ENCODE measurements at places on chromosomes 3 and 15.

DNA sequence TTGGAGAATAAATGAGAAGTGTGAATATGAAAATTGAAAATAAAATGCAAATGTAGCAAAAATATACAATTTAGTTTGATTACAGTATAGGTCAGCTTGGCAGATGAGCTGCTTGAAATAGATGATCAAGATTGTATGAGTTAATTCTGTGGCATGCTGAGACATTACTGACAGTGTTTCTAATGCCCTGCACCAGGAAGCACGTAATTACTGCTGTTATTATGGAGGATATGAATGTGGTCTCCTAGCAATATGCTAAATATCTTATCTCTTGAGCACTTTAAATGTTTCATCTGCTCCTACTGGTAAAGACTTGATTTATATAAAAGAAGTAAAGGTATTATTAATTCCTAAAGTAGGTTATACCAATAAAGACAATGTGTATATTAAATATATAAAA lies 1015.5 kb downstream of the PLOD2 start:
- no peak for DNase-seq

- DNase-seq = no peak
Observed at GRCh38 chr3:42175386-42176240, 84.5 kb downstream of the TRAK1 start.

DNA sequence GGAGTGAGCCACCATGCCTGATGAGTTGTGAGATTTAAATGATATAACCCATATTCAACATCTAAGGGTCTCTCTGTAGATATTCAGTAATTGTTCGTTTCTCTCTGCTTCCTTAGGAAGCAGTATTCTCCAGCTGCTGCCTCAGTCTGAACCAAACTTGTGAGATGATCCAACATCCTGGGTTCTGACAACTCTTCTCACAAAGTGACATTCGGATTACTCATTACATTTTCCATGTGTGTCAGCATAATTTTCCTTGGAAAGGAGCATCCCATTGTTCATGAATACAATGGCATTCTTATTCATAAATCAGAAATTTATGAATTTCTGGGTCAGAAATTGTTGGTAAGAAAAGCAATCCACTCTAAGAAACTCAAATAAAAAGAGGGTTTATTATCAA lies 15.0 kb upstream of the SEC22A start:
- no peak for DNase-seq

- DNase-seq = no peak
Observed at GRCh38 chr3:189981668-189982067, 139.0 kb downstream of the P3H2 start.

- no peak for DNase-seq
Observed at GRCh38 chr3:157351981-157352380, 84.7 kb upstream of the PTX3 start.

GRCh38 chr3:116233711-116234357 lies 211.5 kb downstream of the LSAMP start:
- no peak for DNase-seq

GRCh38 chr3:5264093-5264600 lies 76.6 kb downstream of the EDEM1 start:
- DNase-seq = no peak

DNA sequence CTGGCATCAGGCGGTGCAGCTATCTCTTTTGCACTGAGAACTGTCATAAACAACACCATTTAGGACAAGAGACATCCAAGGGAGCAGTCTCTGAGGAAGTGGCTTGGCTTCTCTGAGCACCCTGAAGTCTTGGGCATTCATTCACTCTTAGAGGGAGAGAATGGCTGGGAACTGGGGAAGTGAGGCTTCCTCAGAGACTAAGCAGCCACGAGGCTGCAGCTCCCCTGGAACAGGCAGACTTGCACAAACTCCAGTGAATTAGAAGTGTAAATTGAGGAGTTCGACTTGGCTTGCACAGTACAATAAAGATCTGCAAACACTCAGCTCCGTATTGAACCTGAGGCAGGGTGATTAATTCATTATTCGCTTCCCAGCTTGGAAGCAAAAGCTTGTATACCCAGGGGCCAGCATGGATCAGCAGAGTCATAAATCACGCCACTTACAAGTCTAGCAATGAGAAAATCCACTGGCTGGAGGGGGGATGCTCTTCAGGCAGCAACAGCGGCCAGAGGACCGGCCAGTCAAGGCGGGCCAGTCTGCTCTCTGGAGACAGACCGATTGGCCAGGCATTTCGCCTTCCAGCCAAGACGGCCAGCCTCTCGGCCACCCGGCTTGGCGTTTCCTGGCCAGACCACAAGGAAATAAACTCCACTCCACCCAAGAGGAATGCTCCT lies 118.8 kb upstream of the ADPGK start:
- DNase-seq = no peak

DNA sequence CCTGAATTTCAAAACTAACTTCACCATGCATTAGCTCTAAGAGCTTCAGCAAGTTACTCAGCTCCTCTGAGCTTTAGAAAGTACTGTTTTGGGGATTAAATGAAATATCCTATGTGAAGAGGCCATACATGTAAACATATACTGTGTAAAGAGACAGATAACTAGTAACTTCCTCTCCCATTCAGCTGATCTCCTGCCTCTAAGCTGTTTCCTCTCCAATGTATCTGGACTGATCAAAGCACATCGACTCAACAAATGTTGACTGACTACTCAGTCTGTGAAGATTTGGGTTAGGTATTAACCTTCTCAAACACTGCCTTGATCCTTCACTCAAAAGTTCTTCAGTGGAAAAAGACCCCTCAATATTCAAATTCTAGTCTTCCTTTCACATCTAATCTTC lies 82.0 kb downstream of the BOC start:
- DNase-seq = no peak

DNA sequence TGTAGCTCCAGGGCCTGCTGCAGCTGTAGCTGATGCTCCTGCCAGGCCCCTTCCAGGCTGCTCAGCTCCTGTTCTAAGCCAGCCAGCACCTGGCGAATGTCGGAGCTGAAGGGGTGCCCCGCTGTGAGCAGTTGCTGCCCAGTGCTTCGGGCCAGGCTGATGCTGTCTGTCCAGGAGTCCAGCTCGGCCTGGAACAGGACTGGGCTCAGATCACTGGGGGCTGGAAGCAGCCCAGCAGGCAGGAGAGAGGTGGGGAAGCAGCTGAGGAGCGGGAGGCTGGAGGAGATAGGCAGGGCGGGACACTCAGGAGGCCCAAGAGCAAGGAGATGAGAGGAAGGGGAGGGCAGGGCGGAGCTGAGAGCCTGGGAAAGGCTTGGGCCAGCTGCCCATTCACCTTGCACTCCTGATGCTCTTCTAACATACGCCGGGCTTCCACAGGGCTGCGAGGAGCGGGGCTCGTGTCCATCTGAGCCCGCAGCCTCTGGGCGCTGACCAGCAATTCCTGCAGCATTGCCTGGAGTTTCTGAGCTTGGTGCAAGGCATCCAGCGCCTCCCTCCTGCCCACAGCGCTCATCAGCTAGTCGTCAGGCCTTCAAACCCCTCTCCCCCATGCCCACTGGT lies 23.2 kb downstream of the PLA2G4B start:
- DNase-seq = no peak

GRCh38 chr15:60721707-60722106 lies 242.8 kb upstream of the ICE2 start:
- DNase-seq = no peak

GRCh38 chr15:53869806-53870073 lies 108.5 kb upstream of the UNC13C start:
- DNase-seq = no peak

GRCh38 chr3:159948429-159949144 lies 40.0 kb upstream of the IL12A start:
- DNase-seq = no peak

DNA sequence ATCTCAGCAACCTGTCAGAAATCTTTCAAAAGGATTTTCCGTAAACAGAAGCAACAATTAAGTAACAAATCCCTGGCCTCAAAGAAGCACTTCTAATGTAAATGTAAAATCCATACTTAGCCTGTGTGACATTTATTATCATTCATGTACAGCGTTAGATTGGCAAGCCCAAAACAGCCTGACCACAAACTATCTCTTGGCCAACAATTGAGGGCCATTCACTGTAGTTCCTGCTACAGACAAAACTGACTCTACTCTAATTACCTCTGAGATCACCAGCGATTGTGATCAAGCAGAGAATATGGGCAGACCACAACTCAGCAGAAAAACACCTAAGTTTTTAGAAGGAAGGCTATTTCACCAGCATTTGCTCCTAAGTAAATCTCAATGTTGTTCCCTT lies 9.2 kb downstream of the SHQ1 start:
- DNase-seq = no peak

DNA sequence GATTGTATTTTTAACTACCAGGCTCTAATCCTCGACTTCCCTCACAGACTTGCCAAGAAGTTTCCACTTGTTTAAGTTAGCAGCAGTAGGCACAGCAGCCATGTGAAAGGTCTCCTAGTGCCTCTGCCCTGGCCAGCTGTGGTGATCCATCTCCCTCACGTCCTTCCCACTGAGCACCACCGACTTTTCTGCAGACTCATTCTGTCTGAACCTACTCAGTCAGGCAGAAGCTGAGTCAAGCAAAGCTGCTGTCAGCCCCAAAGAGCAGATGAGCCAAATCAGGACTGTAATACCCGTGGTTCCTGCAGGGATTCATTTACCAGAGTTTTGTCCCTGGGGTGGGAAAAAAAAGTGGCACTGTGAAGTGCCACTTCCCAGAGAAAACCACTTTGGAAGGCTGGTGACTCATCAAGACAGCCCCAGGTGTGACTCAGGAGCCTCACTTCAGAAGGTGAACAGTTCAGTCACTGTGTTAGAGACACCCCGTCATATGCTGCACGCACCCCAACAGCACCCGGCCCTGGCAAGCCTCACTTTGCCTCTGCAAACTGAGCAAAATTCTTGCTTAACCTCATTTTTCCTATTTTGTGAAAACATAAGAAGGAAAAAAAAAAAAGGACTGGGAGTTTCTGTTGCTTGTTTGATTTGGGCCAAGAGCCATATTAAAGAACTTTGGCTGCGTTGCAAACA lies 76.0 kb downstream of the WWTR1 start:
- no peak for DNase-seq

GRCh38 chr3:149848688-149849087 lies 35.7 kb downstream of the RNF13 start:
- DNase-seq = no peak

- DNase-seq = no peak
Observed at GRCh38 chr3:99172736-99173657, 271.5 kb upstream of the DCBLD2 start.

- no peak for DNase-seq
Observed at GRCh38 chr3:43022121-43022520, 43.0 kb downstream of the GASK1A start.

- DNase-seq = peak; percentile 69
Observed at GRCh38 chr15:43826508-43827341, at the start of gene WDR76. TSS of gene WDR76 (plus strand) at chr15:43827002. CDS start at chr15:43827033, 31 bp downstream.

DNA sequence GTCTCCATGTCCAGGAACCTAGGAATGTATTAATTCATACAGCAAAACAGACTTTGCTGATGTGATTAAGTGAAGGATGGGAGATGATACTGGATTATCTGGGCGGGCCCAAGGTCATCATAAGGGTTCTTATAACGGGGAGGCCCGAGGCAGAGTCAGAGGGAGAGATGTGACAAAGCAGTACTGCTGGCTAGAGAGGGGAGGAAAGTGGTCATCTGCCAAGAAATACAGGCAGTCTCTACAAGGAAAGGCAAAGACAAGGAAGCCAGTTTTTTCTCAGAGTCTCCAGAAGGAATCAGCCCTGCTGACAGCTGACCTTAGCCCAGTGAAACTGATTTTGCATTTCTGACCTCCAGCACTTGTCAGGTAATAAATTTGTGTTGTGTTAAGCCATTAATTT lies 66.2 kb upstream of the CORO2B start:
- DNase-seq = no peak

DNA sequence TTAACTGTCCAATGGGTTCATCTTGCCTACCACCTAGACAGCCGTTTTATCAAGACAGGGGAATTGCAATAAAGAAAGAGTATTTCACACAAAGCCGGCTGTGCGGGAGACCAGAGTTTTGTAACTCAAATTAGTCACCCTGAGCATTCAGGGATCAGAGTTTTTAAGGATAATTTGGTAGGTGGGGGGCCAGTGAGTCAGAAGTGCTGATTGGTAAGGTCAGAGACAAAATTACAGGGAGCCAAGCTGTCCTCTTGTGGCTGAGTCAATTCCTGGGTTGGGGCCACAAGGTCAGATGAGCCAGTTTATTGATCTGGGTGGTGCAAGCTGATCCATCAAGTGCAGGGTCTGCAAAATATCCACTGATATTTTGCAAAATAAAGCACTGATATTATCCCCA lies 29.9 kb upstream of the GPD1L start:
- no peak for DNase-seq

- no peak for DNase-seq
Observed at GRCh38 chr3:44962621-44963393, 13.2 kb downstream of the ZDHHC3 start.

DNA sequence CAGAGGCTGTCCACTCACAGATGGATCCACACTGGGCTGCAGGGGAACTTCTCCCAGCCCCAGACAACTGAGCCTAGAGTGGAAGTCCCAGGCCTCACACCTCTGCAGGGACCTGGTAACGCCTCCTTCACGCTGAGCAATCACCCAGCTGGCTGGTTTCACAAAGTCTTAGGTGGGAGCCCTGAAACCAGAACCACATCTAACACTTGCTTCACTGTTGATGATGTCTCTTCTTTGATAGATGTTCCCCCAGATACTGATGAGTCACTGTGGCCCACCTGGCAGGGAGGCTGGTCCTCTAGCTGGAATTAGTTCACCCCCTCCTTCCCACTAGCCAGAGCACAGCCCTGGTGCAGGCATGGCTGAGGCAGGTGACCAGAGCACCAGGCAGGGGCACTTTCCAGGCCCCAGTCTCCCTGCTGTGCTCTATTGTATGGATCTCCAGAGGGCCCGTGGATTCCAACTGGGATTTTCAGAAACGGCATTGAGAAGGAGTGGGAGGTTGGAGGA lies 33.5 kb downstream of the MYL3 start:
- DNase-seq = no peak

DNA sequence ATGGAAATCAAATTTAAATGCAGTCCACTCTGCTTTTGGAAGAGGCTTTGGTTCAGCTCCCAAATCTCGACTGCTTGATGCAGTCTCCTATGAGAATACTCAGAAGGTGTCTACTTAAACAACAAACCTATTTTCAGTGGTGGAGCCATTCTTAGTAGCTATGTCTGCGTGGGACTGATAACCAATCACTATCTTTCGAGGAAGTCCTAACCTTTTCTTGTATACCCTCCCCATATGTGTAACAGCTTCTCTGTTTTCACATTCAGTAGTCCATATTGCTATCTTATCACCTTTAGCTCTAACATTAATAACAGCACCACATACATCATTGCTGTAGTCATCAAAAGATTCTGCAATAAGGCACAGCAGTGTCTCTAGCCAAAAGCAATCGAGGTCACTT lies 333.0 kb upstream of the ATP11B start:
- DNase-seq = no peak

GRCh38 chr3:120144267-120144666 lies 50.0 kb upstream of the GSK3B start:
- DNase-seq = no peak

- no peak for DNase-seq
Observed at GRCh38 chr15:101438482-101439284, 50.8 kb downstream of the PCSK6 start.

- DNase-seq = no peak
Observed at GRCh38 chr3:120432150-120432860, 18.5 kb downstream of the FSTL1 start.

GRCh38 chr15:40685376-40685775 lies 9.6 kb upstream of the RAD51 start:
- no peak for DNase-seq
